ENCODE measurements at places on chromosomes 7 and 10. TPM values are rescaled to one million over a fixed set of nuclear protein-coding genes. Genes with fewer than 3 reads are reported as not detected.

DNA sequence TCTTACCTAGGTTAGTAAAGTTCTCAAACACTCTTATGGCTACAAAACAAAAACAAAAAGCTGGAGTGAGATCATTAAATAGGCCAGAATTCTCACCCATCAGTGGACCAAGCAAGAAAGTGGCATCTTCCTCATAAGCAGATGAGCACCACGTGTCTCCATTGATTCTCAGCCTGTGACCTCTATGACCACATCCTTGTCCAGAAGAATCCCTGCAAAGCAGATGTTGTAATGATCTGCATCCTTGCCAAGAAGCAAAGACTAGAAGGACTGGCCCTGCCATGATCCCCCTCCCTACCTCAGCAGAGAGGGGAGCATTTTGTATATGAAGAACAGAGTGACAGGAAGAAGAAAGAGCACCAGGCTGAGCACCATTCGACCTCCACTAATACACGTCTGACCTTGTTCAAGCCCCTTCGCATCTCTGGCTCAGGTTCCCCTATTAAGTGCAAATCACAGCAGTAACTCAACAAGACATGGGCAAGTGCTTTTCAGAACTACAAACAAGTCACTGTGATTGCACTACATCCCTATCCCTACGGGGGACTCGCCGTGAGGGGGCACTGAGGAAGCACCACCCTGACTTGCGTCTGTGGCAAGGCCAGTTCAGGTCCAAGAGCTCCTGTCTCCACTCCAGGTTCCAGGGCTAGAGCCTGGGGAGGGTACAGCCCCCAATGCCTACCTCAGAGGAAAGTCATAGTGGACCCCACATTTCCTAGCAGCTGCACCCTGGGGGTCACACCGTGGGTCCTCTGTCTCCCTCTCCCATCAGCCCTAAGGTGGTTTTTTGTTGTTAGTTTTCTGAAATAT lies 22.2 kb upstream of the RASSF4 start:
- no peak for ATAC-seq

GRCh38 chr7:26191233-26191973 lies 9.1 kb downstream of the HNRNPA2B1 start:
- ATAC-seq: no peak

HTR7 gene
- total RNA-seq: 0.92 TPM

DNA sequence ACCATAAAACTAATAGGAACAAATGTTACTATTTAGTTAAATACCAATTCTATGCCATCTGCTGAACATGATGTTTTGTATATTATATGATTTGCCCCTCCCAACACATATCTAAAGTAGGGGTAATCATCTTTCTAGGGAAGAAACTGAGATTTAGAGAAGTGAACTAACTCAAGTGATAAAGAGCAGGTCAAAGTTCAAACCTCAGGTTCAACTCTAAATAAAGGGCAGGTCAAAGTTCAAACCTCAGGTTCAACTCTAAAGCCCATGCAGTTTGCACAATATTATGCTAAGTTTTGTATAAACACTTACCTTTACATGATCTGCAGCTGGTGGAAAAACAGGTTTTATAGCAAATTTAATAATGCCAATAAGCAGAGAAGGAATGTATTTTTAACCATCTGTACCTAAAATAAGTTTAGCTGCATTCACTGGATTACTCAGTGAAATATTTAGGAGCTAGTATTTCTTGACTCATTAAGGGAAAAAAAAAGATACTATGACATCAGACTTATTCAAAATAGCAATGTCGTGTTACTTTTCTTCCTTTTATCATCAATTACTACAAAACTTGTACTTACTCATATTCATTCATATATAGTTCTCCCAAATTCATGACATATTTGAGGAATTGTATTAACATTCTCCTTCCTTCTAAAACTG lies 1194.3 kb upstream of the CELF2 start:
- ATAC-seq: no peak

DNA sequence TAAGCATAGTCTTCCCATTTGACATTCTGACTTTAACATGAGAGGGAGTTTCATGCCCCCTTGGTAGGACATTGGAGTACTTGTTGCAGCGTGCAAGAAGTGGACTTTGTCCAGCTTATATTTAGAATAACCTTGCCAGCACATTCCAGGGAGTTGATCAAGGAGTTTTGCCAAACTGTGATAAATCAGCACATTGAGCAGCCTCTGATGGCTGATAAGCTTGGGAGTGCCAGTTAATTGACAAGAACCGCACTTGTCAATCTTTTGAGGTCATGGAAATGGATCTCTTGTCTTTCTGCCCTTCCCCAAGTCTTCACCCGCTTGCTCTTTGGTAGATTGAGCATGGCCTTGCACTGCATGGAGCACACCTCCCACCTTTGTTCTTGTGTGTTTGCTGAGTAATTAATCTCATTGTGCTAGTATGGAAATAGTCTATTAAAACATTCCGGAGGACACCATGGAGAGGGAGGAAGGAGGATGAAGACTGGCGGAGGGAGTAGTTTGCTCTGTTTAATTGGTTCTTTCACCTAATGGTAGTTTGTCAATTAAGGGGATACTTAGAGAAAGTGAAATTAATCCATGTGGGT lies 668.5 kb upstream of the GALNT17 start:
- ATAC-seq: no peak
